ENCODE measurements at places on chromosomes 2 and 18. TPM values are rescaled to one million over a fixed set of nuclear protein-coding genes. Genes with fewer than 3 reads are reported as not detected.

GRCh38 chr2:240197462-240198139 is 57.1 kb upstream of the OTOS start:
- no peak for DNase-seq

DNA sequence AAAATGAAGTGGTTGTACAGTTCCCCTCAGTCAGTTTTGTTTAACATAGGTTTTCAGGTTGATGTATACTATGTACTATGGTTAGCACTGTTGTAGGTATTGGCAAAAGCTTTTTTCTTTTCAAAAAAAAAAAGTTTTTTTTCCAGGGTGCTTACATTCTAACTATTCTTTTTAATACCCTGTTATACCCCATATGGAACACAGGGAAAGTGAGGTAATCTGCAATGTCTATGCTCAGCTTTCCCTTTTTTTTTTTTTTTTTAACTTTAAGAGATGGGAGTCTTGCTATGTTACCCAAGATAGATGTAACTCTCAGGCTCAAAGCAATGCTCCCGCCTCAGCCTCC is 590 bp upstream of the CCDC138 start:
- DNase-seq, result no peak

- no peak for DNase-seq
These were observed 57.6 kb downstream of the DPYSL5 start for GRCh38 chr2:26905341-26906198.

GRCh38 chr2:226963528-226963927 is 127.7 kb downstream of the RHBDD1 start:
- no peak for DNase-seq

DNA sequence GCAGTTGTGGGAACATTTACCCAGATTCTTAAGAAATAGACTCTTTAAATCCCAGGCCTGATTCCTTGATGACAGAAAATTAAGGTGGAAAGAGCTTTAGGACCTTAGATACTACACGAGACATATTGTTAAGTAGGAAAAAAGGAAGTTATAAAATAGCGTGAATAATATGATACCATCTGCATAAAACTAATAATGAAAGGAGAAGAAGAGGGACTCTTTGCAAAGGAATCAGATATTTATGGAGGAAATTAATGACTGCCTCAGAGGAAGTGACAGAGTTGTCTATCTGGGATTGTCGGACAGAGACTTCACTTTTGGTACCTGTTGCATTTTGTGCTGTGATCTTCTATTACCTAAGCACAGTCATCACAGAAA is 20.8 kb downstream of the APCDD1 start:
- no peak for DNase-seq

GRCh38 chr18:61334951-61335683 is 1.9 kb downstream of the CDH20 start:
- no peak for DNase-seq

DNA sequence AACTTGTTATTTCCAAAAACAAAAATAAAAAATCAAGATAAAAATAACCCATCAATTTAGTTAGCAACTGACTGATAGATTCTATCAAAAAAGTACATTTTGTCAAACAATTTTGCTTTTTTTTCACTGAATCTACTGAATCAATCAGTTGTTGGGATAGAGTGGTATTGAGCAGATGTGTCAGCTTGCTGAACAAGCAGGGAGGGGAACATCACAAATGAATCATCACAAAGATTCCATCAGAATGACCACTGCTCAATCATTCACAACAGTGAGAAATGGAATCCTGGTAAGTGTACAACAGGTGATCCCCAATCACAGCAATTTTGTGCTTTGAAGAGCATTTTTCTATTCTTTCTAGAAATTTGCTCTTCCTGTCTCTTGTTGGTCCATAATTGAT is 12.3 kb upstream of the SLC14A2 start:
- DNase-seq, result no peak

DNA sequence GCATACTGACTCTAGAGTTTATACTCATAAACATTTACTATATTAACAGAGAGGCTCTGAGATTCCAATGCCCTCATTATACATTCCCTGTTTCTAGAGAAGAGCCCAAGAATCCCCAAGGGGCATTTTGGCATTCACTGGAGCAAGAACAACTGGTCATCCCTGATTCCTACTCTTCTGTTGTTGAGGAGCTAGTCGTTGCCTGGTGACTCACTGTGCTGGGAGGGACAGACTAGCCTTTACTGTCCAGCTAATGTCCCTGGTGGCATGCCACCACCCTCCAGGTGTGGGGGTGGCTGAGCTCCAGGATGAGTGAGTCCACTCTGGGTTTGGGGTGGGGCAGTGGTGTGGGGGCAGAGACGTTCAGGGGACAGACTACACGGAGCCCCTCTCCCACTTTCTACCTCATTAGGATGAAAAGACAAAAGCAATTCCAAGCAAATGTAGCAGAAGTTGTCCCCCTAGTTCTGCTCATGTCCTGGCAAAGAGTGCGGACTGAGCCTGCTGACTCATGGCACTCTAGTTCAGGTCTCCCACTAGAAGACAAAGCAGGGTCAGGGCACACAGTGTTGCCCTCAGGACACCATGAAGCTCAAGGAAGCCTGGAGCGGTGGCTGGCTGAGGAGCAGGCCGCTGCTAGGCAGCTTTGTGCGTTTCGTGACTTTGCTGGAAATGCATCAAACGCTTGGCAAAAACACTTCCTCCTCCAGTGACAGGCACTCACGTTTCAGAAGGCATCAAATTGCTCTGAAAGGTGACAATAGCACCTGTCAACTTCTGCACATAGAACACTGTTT is 49.4 kb downstream of the RHOB start:
- DNase-seq, result no peak

GRCh38 chr18:77203071-77203470 is 46.6 kb upstream of the GALR1 start:
- no peak for DNase-seq

DNA sequence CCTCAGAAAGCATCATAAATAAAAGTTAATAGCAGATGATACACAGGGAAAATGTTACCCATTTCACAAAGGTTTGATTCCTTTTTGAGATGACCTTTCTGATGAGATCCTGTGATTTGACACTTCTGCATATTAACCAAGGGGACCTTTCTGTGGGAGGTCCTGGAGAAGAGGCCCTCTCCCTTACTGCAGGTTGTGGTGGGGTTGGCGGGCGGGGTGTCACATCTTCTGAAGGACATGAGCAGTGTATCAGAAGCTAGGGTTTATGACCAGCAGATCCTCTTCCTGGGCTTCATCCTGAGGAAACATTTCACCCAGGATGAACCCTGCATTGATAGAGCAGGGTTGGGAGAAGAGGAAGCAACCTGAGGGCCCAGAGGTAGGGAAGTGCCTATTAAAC is 37.2 kb upstream of the SCLY start:
- no peak for DNase-seq

GRCh38 chr2:181308766-181309515 is 148.2 kb upstream of the ITGA4 start:
- DNase-seq, result no peak

Gene MSH2
- 88.7 TPM for polyA plus RNA-seq

Gene LRRC30
- polyA plus RNA-seq, result 0.65 TPM

Gene NEDD4L
- 169 TPM for polyA plus RNA-seq

Gene ASB18
- polyA plus RNA-seq, result 0.04 TPM

Gene SPP2
- not detected for polyA plus RNA-seq

Gene KIAA2012
- 0.10 TPM for polyA plus RNA-seq

Gene MATN3
- polyA plus RNA-seq, result 4.3 TPM
